ENCODE measurements at places on chromosomes 16 and 17.

DNA sequence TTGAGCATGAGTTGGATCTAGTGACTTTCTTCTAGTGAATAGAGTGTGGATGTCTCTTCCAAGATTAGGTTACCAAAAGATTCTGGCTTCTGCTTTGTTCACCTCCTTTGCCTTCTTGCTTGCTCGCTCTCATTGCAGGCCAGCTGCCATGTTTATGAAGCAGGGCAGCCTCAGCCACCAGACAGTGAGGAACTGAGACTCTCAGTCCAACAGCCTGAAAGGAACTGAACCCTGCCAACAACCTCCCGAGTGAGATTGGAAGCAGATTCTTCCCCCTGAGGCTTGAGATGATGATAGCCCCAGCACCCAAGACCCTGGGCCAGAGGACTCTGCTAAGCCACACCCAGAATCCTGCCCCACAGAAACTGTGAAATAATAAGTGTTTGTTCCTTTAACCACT lies 48.4 kb downstream of the NOG start:
- no peak for DNase-seq

- DNase-seq: peak; percentile 59
These were observed 65.0 kb downstream of the PARN start for GRCh38 chr16:14564861-14565687.

DNA sequence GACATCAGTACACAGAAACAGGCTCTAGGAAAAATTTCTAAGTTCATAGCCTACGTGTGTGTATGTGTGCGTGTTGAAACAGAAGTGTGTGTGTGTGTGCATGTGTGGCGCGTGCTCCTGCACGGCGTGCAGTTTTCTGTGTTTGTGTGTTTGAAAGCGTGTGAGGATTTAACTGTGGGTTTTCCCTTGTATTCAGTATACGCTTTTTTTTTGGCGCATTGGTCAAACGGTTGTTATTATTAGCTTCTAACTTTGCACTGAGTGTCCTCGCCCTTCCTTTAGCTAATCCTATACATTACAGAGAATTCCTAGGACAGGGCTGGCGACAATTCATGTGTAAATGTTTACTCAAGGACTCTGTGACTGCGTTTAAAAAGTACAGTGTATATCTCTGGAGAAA lies 23.0 kb downstream of the TMC6 start:
- DNase-seq: no peak

- no peak for DNase-seq
These were observed 243.4 kb upstream of the SALL1 start for GRCh38 chr16:51394421-51394820.

DNA sequence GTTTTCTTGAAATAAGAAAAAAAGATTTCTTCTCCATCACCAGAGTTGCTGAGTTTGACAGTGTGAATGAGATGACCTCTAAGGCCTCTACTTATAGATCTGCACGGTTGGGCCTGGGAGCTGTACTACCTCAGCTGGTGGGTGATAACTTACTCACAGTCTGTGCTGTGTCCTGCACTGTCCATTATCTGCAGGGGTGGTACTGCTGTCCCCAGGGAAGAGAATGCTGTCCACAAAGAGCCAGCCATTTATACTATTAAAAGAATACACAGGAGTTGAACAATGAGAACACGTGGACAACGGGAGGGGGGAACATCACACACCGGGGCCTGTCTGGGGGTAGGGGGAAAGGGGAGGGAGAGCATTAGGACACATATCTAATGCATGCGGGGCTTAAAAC lies 655.3 kb downstream of the WWOX start:
- no peak for DNase-seq

DNA sequence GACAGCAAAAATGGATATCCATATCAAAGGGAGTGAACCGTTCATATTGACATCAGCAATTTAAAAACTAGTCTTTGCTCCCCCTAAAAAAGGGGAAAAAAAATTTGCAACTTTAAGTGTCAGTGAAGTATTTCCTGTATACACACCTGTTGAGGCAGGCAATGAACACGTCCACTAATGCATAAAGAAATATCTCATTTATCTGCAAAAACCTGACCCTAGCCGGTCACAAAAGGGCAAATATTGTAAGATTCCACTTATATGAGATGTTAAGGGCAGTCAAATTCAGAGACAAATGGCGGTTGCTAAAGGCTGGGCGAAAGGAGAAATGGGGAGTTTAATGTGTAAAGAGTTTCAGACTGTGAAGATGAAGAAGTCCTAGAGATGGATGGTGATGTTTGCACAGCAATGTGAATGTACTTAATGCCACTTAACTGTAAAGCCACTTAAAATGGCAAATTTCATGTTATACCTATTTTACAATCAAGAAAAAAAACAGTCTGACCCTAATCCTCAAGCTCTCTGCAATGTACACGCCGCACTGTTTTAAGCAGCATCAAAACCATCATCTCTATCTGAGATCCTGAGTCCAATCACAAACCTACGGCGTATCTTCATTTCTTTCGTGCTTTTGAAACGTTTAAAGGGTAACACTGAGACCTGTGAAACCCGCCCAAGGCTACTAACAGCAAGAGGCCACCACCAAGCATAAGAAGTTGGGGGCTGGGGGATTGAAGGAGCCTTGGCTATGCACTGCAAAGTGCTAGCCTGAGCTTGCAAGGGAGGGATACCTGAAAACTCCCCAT lies 1.1 kb downstream of the PARN start:
- no peak for DNase-seq

- no peak for DNase-seq
These were observed 25.1 kb downstream of the NKD1 start for GRCh38 chr16:50573279-50573678.

GRCh38 chr17:13601776-13602551 lies at the start of gene HS3ST3A1:
Gene HS3ST3A1 (minus strand): TSS chr17:13601929. CDS start chr17:13601129, 800 bp downstream.
- DNase-seq: peak; percentile 92

- no peak for DNase-seq
These were observed 30.0 kb downstream of the TEKT5 start for GRCh38 chr16:10664720-10665126.

GRCh38 chr17:28899212-28899815 lies 1.8 kb upstream of the FLOT2 start:
- no peak for DNase-seq

GRCh38 chr17:33519692-33520091 lies 226.6 kb upstream of the ASIC2 start:
- DNase-seq: no peak

GRCh38 chr16:84109598-84110335 lies 7.0 kb downstream of the MBTPS1 start:
- DNase-seq: no peak

GRCh38 chr17:78019367-78019975 lies 61.0 kb downstream of the TNRC6C start:
- DNase-seq: no peak

- DNase-seq: no peak
These were observed 258.2 kb upstream of the HSBP1 start for GRCh38 chr16:83549316-83550182.

- DNase-seq: no peak
These were observed 21.4 kb downstream of the GALNS start for GRCh38 chr16:88835383-88835782.

GRCh38 chr16:62821824-62822223 lies 785.6 kb upstream of the CDH8 start:
- no peak for DNase-seq

DNA sequence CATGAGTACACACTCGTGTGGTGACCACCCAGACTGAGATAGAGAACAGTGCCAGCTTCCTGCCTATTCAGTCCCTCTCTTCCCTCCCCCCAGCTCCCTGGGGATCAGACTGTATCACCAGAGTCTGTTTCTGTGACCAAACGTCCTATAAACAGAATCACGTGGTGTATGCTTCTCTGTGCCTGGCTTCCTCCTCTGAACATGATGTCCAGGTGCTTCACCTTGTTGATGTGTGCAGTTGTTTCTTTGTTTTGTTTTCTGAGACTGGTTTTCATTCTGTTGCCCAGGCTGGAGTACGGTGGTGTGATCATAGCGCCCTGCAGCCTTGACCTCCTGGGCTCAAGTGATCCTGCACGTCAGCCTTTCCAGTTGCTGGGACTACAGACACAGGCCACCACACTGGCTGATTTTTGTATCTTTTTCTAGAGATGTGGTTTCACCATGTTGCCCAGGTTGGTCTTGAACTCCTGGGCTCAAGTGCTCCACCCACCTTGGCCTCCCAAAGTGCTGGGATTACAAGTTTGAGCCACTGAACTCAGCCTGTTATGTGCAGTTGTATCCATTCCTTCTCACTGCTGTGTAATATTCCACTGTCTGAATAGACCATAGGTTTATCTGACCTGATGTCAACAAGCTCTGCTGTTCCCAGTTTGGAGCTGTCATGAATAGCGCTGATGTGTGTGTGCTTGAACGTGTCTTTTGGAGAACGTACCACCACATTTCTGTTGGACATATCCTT lies 28.9 kb upstream of the PRM1 start:
- DNase-seq: no peak

GRCh38 chr16:2486645-2487516 lies 12.0 kb downstream of the TBC1D24 start:
- peak; percentile 64 for DNase-seq

- peak; percentile 82 for DNase-seq
These were observed 10.9 kb downstream of the KIFC3 start for GRCh38 chr16:57791195-57791892.

- DNase-seq: no peak
These were observed 62.3 kb upstream of the HS3ST2 start for GRCh38 chr16:22751685-22752084.

All from kidney (tissue), 22 donors.